Smooth muscle cell of trachea (primary cell): ENCODE measurements at places on chromosomes 6 and 20. TPM values are rescaled to one million over a fixed set of nuclear protein-coding genes. Genes with fewer than 3 reads are reported as not detected.

The ISM1 gene
- total RNA-seq, result under 0.01 TPM in 1 of 2 replicates, not detected in the other

The GSTA1 gene
- total RNA-seq, result not detected in 2 replicates

The IL17A gene
- not detected in 2 replicates for total RNA-seq

The PTPRK gene
- total RNA-seq, result 52.5 and 75.4 TPM in 2 replicates

The SLA2 gene
- total RNA-seq, result not detected in 2 replicates

The NTSR1 gene
- total RNA-seq, result 0.66 and 1.3 TPM in 2 replicates

The OR12D2 gene
- total RNA-seq, result not detected in 2 replicates

The DNAH8 gene
- total RNA-seq, result 0.17 and 0.44 TPM in 2 replicates

The DLL1 gene
- total RNA-seq, result 0.15 and 3.0 TPM in 2 replicates

The RNF217 gene
- total RNA-seq, result 10.9 and 14.0 TPM in 2 replicates

The CCHCR1 gene
- total RNA-seq, result 20.2 and 22.0 TPM in 2 replicates

The CALHM4 gene
- total RNA-seq, result not detected in 2 replicates

The ABHD16B gene
- not detected in 2 replicates for total RNA-seq

The LAMA5 gene
- total RNA-seq, result 90.0 and 101 TPM in 2 replicates

The PRL gene
- total RNA-seq, result not detected in 2 replicates

The BIRC7 gene
- 0.17 TPM in 1 of 2 replicates, not detected in the other for total RNA-seq
